ENCODE measurements at places on chromosomes 7 and 10.

DNA sequence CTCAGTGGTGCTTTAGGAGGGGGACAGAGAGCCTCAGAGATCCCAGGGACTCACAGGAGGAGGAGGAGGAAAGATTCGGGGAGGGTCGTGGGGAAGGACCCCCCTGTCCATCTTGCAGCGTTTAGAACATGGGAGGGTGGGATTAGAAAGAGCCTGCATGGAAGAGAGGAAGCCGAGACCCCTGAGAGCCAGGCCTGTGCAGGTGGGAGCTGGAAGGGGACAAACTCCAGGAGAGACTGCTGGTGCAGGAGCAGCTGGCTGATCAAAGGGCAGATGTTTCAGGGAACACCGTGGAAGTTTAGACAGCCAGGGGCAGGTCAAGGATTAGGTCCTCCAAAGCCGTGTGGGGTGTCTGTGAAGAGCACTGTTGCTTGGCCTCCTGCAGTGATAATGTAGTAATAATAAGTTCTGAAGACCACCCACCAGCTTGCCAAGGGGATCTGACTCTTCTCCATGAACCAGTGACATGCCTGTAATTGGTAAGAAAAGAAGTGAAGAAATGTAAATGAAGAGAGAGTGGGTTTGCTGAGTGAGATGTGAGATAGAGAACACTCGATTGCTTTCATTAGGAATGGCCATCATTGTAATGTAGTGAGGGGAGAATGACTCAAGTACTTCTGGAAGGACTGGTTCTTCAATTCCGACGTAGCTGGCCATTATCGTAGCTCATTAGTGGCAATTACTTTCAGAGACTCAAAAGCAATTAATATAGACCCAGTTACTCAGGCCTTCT is 425.6 kb downstream of the PAXIP1 start:
- no peak for DNase-seq

GRCh38 chr7:127781081-127781480 is 129.1 kb downstream of the SND1 start:
- DNase-seq: no peak

DNA sequence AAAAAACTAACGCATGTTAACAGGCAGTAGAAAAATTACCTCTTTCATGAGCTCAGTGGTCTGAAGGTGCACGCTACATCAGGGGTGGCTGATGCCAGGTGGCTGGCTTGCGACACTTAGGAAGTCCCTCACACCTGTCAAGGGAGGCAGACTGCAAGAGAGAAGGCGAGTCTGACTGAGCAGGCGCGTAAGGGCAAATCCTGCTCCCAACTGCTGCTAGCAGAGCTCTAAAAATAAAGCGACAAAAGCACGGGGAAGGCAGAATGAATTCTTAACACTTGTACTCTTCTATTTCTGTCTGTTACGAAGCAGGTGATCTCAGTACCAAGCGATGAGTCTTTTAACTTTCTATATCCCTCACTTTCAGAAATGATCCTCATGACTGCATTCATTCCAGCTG is 33.1 kb downstream of the CACNA2D1 start:
- DNase-seq: no peak

- no peak for DNase-seq
Measured at GRCh38 chr7:29843093-29843492, 36.8 kb downstream of the WIPF3 start.

- DNase-seq: no peak
Measured at GRCh38 chr7:25069900-25070443, 55.1 kb downstream of the CYCS start.

- no peak for DNase-seq
Measured at GRCh38 chr7:22061775-22062174, 116.1 kb upstream of the CDCA7L start.

DNA sequence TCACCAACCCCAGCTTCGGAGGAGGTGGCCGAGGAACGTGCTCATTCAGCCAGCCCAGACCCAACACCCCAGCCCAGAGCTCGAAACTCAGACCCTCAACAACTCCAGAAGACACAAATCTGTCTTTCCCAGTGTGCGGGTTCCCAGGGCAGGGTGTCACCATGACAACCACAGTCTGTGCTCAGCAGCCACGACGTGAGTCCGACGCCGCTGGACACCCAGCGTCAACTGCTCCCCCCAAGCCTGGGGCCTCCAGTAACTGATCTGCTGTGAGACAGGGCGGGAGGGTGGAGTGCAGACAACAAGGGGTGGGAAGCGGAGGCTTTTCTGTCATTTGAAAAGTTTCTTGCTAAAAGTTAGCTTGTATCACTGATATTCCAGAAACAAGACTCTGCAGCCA is 167.2 kb downstream of the MAD1L1 start:
- DNase-seq: no peak

GRCh38 chr7:115116773-115117715 is 195.2 kb downstream of the MDFIC start:
- no peak for DNase-seq

DNA sequence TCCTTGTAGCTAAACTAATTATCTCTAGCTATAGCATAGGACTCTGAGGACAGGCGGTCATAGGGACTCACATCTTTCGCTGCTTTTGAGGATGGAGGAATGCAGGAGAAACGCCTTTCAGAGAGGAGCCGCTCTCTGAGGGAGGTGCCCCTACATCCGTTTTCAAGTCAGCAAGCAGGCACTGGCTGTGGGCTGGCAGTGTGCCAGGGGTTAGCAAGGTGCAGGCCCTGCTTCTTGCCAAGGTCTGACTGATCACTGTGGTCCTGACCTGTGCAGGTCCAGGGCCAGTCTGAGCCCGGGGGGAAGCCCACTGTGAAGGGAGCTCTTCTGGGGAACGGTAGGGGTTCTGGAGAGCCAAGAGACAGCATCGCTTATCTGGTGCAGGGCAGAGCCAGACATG is 89.4 kb downstream of the SH3PXD2A start:
- DNase-seq: no peak

- no peak for DNase-seq
Measured at GRCh38 chr7:152313831-152314604, 121.8 kb downstream of the KMT2C start.

- no peak for DNase-seq
Measured at GRCh38 chr7:90766814-90767564, 170.9 kb downstream of the CDK14 start.
